ENCODE measurements at places on chromosomes 2 and 18.

DNA sequence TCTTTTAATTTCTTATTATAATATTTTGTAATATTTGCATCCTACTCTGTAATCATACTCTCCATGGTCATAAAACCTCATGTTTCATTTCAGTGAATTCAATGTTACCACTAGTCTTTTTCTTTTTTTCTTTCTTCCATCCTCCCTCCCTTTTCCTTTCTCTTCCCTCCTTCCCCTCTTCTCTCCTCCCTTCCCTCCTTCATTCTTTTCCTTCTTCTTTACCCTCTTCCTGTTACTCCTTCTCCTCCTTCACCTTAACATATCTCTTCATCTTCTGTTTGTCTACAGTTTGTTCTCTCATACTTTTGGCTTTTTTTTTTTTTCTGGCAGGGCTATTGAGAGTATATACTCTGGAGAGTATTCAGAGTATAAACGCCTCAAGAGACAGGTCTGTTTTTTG is 491.6 kb upstream of the ID2 start:
- no peak for DNase-seq

- no peak for DNase-seq
Observed at GRCh38 chr2:237134321-237135230, 48.9 kb downstream of the COPS8 start.

DNA sequence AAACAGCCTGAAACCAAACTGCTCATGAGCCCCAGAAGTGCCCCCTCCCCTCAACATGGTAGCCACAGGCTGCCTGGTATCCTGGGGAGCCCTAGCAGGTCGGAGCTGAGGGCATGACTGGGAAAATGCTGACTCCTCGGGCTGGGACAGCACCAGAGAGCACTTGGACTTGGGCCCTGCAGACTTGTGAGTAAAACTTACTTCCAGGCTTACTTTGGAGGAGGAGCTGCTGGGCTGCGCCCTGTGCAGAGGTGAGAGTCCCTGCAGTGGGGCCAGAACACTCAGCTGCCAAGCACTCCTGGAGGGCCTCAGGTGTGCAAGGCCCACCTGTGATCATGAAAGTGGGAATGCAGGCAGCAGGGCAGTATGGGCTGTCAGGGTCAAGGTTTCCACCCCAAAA is 119.4 kb downstream of the SEPTIN10 start:
- no peak for DNase-seq

- no peak for DNase-seq
Observed at GRCh38 chr2:33436083-33436482, 40.4 kb upstream of the RASGRP3 start.

GRCh38 chr2:204205538-204205937 is 269.0 kb downstream of the ICOS start:
- no peak for DNase-seq

DNA sequence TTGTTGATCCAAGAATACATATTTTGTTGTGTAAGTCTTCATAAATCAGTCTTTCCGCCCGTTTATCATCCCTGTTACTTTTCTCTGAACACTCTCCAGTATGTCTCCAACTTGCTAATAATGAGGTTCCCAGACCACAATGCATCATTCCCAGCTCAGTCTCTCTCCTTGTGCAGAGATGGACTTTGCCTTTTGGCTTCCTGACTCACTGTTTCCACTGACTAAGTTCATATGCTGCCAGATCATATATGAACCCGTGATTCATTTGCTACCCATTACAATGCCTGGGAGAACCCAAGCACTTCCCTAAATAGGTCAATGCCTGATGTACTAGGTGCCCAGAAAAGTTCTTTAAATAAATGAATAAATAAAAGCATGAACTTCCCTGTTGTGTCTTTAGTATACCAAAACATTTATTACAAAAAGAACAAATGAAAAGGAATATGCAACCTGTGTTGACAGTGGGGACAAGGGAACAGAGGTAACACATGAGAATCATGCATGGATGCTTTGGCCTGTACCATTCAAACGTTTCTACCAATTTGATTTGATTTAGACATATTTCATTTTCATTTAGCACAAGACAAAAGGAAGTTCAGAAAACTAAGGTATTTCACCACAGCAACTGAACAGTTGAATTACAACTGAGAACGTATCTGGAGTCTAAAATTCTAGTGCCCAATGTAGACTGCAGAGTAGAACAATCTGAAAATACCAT is 215.4 kb upstream of the HNRNPA3 start:
- peak; percentile 3 for DNase-seq

- no peak for DNase-seq
Observed at GRCh38 chr18:11323359-11323819, 174.0 kb upstream of the PIEZO2 start.

GRCh38 chr2:45794134-45794617 is 142.7 kb downstream of the PRKCE start:
- DNase-seq = no peak

GRCh38 chr18:44320619-44321460 is 359.8 kb upstream of the SETBP1 start:
- no peak for DNase-seq

- no peak for DNase-seq
Observed at GRCh38 chr18:7885865-7886264, 318.7 kb downstream of the PTPRM start.

- DNase-seq = no peak
Observed at GRCh38 chr18:1663879-1664705, 759.4 kb downstream of the ADCYAP1 start.

GRCh38 chr2:129923265-129924091 is 56.0 kb upstream of the RAB6C start:
- no peak for DNase-seq

DNA sequence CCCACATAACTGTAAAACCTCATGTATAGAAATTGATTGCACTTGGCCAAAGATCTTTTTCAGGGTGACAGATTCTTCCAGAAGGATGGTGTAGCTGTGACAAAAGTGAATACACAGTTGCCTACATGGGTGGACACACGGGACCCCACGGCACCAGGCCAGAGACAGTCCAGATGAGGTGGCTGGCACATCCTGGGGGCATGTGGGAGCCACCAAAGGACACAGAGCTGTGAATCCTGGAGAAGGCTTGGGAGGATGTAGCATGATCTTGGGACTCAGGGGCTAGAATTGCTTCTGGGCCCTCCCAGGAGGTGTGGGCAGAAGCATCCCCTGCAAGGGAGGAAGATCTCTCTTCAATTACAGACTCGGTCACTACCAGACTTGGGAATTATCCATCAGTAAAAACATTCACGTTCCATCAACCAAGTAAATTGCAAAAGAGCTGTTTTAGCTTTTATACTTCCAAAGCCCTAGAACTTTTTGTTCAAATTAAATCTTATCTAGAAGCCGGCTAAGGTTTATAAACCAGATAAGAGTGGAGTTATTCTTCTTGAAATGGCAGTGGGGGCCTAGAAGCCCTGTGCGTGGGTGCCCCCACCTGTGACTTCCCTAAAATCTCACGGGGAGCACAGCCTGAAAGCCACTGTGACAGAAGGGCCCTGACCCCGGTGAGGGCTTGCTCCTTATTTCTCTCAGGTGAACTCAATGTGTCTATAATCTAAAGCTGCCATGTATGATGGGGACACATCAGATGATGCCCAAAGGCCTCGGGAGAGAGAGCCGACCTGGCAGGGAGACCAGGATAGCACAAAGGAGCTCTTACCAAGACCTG is 81.7 kb downstream of the SEPTIN10 start:
- DNase-seq = no peak

DNA sequence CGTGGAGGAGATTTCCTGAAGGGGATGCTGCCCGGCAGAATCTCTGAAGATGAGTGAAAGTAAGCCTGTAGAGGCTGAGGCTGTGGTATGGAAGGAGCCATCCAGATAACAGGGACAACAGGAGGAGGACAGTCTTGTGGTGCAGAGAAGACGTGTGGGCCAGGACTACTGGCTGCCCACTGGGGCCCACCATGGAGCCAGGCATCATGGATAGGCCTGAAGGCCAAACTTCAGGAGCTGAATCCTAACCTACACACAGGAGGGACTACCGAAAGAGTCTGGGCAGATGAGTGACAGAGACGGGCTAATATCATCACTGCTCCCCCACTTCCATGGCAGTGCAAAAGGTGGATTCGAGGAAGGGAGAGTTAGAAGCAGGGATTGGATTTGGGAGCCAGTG is 131.3 kb upstream of the DAPL1 start:
- DNase-seq = no peak

DNA sequence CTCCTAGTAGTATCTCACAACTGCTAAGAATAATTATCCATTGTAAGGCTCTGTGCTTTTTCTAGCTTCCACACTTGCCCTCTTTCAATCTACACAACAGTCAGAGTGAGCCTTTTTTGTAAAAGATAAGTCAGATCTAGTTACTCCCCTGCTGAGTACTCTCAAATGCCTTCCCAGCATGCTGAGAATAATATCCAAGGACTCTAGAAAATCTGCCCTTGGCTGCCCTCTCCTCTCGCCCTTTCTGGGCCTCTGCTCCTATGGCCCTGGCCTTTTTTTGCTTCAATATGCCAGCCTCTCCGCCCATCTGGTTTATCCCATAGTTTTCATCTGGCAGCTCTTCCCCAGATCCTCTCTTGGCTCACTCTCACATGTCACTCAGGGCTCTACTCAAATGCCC is 455.9 kb upstream of the UBE2E3 start:
- DNase-seq = no peak

DNA sequence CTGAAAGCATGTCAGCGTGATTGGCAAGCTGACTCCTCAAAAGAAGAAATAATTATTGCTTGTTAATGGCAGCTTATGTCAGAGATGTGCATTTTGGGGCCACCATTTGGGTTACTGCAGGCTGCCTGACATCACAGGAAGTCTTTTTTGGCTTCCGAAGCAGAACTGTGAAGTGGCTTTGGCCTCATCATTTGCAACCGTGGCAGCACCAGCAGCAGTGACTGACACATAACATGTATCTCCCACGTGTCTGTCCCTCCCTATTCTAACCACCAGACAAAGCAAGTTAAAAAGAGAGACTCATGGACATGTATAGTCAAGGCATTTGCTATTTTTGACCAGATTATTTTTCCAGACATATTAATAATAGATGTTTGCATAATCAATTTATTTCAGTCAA is 488.7 kb upstream of the ACVR2A start:
- DNase-seq = no peak

DNA sequence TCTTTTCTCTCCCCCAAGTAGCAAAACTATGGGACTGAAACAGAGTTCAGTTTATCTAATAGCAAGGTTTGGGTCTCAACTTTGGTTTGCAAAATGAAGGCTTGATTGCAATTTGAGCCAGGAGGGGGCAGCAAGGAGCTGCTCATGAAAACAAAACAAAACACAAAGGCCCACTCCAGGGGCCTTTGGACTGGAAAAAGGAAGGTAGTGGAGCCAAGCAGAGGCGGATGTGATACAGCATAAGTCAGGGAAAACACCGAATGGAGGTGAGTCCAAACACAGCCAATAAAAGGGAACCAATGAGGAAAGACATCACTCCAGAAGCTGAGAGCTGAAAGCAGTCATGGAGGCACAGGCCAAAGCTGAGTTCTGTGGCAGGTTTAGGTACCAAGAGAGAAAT is 799.7 kb upstream of the ACVR2A start:
- DNase-seq = no peak

GRCh38 chr2:101986804-101987740 is 4.7 kb upstream of the IL1R2 start:
- DNase-seq = no peak

GRCh38 chr18:11005528-11005927 is 143.8 kb downstream of the PIEZO2 start:
- no peak for DNase-seq

GRCh38 chr2:155583674-155584195 is 748.8 kb downstream of the NR4A2 start:
- DNase-seq = no peak

DNA sequence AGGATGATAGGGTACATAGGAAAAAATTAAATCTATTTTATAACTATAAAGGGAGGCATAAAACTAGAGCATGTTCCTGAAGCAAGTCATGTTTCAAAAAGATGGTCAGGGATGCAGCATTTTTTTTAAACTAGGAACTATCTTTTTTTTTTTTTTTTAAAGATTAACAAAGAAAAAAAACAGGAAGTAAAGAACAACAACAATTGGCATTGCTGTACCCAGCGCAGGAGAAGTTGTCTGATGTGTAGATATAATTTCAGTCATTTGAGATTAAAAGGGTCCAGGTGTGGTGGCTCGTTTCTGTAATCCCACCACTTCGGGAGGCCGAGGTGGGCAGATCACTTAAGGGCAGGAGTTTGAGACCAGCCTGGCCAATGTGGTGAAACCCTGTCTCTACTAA is 41.5 kb downstream of the PMAIP1 start:
- DNase-seq = no peak

GRCh38 chr18:35289727-35290093 is 319 bp downstream of the ZSCAN30 start:
- DNase-seq = no peak

- no peak for DNase-seq
Observed at GRCh38 chr18:35167332-35167731, 73.5 kb upstream of the ZNF397 start.

DNA sequence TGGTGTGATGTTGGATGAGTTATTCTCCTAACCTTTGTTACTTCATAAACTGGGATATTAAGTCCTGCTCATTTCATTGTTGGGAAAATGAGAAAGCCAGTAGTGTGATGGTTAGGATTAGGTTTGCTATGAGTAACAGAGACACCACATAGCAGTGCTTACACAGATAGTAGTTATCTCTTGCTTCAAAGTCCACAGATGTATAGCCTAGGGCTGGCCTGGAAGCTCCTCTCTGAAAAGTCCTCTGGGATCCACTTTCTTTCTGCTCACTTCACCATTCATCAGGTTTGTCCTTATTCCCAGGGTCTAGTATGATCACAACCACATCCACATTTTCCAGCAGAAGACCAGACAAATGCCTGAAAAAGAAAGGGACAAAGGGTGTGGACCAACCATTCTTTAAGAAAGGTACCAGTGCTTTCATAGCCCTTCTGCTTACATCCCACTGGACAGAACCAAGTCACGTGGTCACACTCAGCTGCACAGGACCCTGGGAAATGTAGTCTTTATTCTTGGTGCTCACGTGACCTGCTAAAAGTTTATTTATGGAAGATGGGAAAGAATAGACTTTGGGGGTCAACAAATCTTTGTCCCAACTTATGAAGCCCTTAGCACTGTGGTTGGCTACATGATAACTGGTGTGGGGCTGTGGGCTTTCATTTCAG is 108.9 kb downstream of the INSIG2 start:
- DNase-seq = no peak

DNA sequence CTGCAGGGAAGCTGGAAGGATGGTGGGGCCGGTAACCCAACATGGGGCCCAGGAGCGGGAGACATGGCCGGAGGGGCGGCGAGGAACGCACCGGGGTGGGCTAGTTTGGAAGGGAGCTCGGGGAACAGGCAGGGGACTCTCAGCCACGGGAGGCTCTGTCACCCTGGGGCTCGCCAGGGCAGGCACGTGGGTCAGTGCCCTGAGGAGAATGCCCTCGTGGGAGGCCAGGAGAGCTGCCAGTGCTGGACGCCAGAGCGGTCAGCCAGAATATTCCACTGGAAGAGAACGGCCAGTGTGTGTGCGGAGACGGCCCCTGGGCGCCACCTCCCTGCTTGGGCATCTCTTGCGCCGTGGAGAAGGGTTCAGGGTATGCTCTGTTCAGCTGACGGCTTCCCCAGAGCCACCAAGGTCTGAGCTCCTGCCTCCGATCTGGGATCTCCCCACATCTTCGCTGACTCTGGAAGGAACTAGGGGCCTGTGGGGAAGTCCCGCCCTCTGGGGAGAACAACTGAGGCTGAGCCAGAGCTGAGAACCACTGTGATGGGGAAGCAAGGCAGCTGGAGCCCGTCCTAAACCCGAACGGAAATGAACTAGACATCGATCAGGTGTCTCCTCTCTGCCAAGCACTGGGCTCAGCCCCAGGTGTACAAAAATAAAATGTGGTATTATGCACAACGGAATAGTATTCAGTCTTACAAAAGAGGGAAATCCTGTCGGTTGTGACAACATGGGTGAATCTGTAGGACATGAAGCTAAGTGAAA is 49.3 kb downstream of the TNP1 start:
- no peak for DNase-seq

- DNase-seq = no peak
Observed at GRCh38 chr2:84278386-84278785, 180.7 kb downstream of the SUCLG1 start.

Data from activated CD8-positive, alpha-beta memory T cell treated with anti-CD3 and anti-CD28 coated beads for 48 hours (primary cell).